Activated CD8-positive, alpha-beta memory T cell treated with anti-CD3 and anti-CD28 coated beads for 4 hours (primary cell): ENCODE measurements at places on chromosomes 11 and 22.

- no peak for DNase-seq
Measured at GRCh38 chr11:10454878-10455631, at the start of gene AMPD3. Gene AMPD3 (plus strand): TSS chr11:10455264. CDS start chr11:10461520, 6,256 bp downstream.

DNA sequence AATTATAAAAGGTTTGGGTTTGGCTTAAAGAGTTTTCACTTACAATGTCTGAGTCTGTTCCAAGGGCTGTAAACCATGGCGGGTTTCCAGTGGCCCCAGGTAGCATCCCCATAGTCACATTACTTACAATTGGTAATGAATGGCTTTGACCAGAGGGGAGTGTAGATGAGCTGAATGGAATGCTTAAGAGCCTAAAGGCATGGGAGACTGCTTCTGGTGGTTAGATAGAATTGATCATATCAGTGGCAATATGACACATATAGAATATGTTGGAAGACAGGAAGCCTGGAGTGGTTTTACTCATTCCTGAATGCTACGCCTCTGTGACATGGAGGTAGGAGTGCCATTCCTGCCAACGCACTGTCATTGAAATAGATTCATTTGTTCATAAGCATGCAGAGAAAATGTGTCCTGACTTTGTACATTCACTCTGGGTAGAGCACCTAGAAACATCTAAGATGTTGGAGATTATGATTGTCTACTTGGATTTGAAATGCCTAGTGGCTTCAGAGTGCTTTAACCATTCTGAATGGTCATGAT, 183.3 kb downstream of the BLID start:
- no peak for DNase-seq

- no peak for DNase-seq
Measured at GRCh38 chr22:29757096-29757495, 9.7 kb downstream of the ZMAT5 start.

DNA sequence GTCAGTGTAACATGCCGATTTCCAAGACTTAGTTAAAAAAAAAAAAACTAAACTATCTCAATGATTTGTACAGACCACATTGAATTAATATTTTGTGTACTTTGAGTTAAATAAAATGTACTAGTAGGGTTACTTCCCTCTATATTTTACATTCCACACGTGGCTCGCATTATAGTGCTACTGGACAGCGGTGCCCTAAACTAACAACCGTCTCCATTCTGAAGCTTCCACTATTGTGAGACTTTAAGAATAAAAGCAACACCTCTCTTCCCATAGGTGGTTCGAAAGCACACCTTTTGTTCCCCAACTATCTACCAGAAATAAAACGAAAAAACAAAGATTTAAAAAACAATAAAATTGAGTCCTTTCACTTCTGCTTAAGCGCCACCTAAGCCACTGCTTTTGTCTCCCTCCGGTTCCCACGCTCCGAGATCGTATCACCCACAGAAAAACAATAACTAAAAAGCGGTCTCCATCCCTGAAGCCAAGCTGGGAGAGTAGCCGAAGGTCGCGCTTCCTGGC, 380 bp upstream of the TTC17 start:
- DNase-seq, result no peak

- DNase-seq, result no peak
Measured at GRCh38 chr11:15118431-15118830, 3.7 kb downstream of the INSC start.

DNA sequence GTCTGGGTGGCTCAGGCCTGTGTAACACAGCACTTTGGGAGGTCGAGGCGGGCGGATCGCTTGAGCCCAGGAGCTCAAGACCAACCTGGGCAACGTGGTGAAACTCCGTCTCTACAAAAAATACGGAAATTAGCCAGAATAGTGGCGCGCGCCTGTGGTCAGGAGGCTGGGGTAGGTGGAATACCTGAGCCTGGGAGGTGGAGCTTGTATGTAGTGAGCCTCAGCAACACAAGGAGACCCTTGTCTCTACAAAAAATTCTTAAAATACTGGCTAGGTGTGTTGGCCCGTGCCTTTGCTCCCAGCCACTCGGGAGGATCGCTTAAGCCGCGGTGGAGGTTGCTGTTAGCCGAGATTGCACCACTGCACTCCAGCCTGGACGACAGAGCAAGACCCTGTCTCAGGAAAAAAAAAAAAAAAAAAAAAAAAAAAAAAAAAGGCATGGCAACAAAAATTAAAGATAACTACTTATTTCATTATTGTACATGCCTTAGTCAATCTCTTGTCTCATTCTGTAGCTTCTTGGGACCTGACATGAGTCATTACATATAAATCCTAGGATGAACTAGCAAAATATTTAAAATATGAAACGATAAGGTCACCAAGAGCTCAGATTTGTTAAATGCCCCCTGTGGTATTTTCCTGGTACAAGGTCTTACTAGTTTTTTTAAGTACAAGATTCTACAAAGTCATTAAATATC, 1.1 kb downstream of the TAF1D start:
- no peak for DNase-seq

GRCh38 chr22:19483481-19484244, 3.9 kb downstream of the CDC45 start:
- no peak for DNase-seq

- no peak for DNase-seq
Measured at GRCh38 chr11:76777876-76778275, 5.3 kb upstream of the TSKU start.

DNA sequence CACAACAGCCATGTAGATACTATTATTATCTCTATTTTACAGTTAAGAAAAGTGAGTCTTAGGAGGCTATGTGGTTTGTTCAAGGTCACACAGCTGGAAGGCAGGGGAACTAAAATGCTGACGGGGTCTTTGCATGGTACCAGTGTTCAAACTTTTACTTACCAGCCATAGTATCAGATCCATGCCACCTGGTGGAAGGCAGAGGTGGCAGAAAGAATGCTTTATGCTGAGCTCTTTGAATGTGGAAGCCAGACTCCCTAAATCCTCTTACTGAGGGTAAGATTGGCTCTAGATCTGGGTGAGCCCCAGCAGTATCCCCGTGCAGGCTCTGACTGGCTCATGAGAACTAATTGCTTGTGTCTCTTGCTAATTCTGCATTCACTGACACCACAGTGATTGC, 54.3 kb upstream of the NAV2 start:
- DNase-seq, result no peak

DNA sequence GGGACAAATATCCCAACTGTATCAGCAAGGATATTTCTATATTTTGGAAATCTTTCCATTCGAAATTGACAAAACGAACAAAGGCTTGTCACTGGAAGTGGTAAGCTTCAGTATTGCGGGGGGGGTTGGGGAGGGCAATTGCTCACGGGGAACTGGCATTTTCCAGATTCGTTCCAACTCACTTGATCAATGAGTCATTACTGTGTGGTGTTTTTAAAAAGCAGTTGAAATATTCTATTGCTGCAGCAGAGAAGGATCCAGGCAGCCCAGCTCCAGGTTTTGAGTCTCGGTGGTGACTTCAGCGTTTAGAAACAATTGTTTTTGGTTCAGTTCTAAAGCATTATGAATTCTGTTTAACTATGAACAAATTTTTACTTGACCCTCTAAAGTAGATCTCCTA, 33.8 kb upstream of the FBLN1 start:
- no peak for DNase-seq

DNA sequence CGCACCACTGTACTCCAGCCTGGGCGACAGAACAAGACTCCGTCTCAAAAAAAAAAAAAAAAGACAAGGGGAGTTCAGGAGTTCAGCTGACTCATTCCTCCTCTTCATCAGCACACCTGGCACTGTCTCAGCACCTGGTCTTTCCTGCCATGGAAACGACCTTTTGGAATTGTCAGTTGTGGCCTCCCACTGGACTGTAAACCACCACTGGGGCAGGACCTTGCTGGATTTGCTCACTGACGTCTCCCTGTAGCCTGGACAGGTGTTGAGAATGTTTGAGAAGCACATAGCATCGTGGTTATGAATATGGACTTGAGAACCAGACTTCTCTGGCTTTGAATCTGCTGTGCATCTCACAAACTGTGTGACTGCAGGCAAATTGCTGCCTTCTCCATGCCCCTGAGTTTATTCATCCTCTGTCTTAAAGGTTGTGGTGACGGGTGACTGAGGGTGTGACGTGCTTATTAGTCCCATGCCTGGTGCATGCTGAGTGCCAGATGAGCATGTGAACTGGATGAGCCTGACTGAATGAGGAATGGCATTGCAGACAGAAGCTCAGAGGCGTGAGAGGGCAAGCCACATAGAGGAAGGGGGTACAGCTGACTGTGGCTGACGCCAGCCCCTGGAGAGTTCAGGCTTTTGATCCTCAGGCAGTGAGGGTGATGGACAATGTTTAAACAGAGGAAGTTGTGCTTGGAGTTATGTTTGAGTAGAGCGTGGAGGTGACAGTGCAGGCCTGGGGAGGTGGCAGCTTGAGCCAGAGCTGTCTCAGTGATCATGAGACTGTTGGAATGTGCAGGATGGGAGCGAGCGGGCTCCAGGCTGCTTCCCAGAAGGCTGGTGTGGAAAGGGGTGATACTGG, 12.7 kb downstream of the TOM1 start:
- DNase-seq, result no peak

DNA sequence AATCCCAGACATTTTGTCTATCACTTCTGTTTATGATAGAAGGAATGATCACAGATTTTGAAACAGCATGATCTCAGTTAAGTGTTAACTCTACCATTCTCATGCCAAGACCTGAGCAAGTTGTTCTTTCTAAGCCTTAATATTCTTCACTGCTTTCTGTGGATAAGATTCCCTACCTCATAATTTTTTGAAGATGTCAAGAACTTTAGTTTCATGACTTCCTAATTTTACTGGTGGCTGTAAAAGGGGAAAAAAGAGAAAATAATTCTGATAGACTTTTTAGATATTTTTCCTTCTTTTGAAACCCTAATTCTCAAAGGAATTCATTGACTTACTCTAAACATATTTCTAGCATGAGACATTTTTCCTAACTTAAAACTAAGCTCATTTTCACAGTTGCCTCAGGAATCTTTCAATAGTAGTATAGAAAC, 520.0 kb upstream of the LUZP2 start:
- no peak for DNase-seq

DNA sequence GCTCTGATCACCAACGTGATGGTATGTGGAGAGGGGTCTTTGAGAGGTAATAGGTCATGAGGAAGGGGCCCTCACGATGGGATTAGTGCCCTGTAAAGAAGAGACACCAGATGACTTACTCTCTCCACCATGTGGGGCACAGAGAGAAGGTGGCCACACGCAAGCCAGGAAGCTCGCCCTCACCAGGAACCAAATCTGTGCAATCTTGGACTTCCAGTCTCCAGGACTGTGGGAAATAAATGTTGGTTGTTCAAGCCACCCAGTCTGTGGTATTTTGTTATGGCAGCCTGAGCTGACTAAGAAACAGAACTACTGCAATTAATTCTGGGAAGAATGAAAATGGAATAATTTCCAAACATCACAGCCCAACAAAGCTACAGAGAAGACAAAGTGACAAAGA, 117.5 kb downstream of the SNX19 start:
- DNase-seq, result no peak

DNA sequence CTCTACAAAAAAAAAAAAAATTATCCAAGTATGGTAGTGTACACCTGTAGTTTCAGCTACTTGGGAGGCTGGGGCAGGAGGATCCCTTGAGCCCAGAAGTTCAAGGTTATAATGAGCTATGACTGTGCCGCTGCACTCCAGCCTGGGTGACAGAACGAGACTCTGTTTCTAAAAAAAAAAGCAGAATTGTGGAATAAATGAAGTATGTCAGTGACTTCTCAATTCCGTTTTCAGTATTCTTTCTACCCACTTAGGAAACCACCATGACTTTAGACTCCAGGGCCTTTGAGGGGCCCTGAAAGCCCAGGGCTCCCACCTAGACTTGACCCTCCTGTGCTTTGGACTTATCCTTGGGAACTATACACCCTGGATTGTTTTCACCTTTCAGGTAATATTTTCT, 6.5 kb upstream of the NUP160 start:
- DNase-seq, result no peak

- no peak for DNase-seq
Measured at GRCh38 chr11:116876656-116877055, 39.2 kb upstream of the APOA1 start.

DNA sequence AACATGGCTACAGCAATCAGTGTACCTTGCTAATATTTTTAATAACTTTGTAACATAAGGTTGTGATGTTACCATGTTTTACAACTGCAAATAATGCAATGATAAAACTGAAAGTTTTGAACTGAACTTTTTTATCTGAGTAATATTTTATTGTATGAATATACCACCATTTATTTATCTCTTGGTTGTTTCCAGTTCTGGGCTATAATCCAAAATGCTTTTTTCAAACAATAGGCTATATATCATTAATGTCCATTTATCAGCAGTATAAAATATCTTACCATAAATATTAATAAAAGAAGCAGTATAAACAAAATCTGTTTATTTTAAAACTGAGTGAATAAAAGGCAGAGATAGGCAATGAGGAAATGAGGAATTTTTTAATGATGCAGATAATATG, 63.3 kb downstream of the SIK3 start:
- DNase-seq, result no peak

DNA sequence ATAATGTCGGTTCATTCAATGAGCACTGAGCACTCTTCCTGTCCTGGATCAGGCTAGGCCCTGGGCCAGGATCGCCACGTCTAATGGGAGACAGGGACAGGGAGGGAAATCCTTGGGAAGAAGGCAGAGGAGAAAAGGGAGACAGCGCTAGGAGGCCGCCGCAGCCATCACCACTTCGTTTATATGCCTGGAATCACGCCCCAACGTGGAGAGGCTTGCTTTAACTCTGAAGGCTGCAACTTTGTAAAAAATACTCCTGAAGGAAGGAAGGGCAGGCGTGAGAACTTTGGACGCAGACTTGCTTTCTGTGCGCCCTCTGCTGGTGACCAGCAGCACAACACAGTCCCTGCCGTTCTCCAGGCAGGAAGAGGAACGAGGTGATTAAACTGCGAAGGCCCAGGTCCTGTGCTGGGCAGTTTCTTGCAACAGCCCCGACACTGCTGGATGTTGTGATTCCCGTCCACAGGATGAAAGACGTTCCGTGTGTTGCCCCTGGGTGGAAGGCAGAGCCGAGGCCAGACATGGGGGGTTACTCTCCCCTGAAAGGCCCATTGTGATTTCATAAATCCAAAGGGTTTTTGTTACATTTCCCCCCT, 22.1 kb downstream of the RIBC2 start:
- DNase-seq, result peak; percentile 57

GRCh38 chr22:47802421-47802820, 1040.0 kb downstream of the TBC1D22A start:
- no peak for DNase-seq

DNA sequence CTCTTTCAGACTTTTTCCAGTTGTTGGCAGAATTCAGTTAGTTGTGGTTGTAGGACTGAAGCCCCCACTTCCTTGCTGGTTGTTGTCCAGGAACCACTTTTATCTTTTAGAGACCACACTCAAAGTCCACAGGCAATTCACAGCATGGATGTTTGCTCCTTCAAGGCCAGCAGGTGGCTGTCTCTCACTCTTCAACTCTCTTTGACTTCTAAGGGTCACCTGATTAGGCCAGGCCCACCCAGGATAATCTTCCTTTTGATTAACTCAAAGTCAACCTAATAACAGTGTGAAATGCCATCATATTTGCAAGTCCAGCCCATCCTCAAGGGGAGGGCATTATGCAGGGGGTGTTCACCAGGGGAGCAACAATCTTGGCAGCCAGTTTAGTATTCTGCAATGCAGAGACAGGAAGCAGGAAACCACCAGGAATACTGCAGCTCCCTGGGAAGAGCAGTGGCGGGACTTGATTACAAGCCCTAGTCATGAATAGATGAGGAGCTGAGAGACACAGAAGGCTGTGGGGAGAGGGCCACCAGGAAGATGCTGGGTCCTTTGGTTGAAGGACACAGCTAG, 52.4 kb downstream of the LRRC74B start:
- no peak for DNase-seq
